ENCODE measurements at places on chromosomes 5 and 9.

GRCh38 chr5:3217771-3218495, 377.7 kb upstream of the IRX1 start:
- DNase-seq: no peak

GRCh38 chr5:116759860-116760640, 185.4 kb upstream of the SEMA6A start:
- DNase-seq: peak; percentile 73

DNA sequence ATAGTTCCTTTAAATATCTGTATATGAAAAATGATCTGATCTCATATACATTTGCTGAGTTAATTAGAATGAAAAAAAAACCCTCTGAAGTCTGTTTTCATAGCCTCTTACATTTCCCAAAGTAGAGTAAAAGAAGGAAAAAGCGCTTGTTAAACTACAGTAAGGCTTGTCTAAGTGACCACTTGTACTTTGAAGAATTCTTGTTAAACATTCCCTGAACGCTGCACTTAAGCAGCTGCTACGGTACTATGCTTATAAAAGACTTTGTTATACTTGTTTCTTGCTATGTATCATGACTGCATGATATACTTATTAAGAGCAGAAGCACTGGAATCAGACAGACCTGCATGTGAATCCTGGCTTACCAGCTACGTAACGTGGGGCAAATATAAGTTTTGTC, 81.7 kb upstream of the MTAP start:
- no peak for DNase-seq

GRCh38 chr9:88005240-88005639, 30.9 kb upstream of the CDK20 start:
- DNase-seq: no peak

- peak; percentile 7 for DNase-seq
Observed at GRCh38 chr9:132694144-132694543, 23.9 kb downstream of the GTF3C4 start.

- no peak for DNase-seq
Observed at GRCh38 chr9:112659906-112660305, 58.0 kb downstream of the INIP start.

GRCh38 chr5:108681079-108681921, 66.4 kb upstream of the FER start:
- peak; percentile 71 for DNase-seq

DNA sequence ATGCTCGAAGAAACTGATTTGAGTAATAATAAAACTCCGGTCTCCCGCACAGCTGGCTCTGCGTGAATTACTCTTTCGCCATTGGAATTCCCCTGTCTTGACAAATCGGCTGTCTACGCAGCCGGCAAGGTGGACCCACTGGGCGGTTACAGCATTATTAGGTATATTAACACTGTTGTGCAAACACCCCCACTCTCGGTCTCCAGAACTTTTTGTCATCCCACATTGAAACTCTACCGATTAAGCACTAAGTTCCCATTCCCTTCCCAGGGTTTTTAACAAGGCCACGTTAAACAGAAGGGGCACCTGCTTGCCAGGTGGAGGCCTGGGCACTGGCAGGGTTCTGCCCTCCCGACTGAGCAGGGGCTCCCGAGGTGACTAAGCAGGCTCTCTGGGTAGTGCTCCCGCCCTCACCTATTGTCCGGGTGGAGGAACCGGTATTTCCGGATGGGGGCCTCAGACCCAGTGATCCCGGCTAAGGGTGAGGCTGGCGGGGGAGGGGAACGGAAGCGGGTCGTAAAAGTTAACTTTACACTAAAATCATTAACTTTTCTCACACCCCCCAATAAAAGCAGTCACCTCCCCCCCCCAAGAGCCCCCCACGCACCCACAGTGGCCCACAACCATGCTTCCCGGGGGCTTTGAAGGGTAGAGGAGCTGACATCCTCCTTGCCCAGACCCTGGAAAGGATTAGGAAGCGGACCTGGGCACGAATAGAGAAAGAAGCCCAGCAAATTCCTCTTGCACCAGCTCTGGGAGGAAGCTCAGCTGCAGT, 53.5 kb upstream of the TJP2 start:
- no peak for DNase-seq

GRCh38 chr9:134693641-134694367, 52.2 kb downstream of the COL5A1 start:
- DNase-seq: no peak

- no peak for DNase-seq
Observed at GRCh38 chr5:172499287-172499686, 45.0 kb upstream of the SH3PXD2B start.

DNA sequence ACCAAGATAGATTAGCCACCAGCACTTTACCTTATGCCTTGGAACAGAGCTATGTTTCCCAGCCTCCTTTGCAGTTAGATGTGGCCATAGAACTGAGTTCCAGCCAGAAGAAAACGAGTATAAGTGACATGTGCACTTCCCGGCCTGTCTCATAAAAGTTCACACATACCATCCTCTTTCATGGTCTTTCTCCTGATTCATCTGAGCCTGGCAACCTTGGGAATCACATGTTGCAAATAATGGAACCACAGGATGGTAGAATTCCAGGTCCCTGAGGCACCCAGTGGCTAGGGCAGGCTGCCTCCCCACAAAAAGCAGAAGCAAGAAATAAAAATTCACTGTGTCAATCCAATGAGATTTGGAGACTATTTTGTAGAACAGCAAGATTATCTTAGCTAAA, 128.1 kb downstream of the PDE4D start:
- DNase-seq: no peak

DNA sequence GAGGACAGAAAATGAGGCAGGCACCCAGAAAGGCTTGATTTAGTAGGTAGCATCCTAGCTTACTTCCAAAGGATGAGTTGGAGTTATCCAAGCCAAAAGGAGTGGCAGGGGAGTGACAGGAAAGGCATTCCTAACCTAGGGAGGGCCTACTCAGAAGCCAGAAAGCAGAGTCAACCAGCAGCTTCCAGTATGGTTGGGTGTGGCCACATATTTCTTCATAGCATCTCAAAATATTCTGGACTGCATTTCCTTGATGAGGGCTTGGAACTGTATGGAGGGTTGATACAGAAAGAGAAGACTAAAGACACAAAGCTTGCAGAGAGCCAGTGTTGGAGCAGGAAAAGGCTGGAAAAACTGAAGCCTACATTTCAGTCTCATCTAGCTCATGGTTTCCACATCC, 656.8 kb upstream of the DMAC1 start:
- DNase-seq: no peak

DNA sequence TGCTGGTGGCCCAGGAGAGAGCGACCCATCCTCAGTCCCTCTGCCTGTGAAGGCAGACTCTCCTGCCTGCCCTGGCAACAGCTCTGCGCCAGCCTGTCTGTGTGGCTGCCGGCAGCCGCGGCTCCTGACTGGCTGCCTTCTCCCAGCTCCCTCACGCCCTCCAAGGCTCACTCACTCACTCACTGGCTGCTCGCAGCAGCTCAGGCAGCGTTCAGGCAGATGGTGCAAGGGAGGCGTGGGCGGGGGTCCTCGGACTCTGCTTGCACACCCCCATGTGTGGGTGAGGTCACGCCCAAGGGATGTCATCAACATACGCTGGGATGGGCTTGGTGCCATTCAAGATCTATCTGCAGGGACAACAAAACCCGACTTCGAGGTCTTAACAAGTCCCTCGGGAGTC, 66.7 kb downstream of the DAB2IP start:
- DNase-seq: no peak

- no peak for DNase-seq
Observed at GRCh38 chr5:67196537-67197059, at the start of gene CD180. CD180 (minus strand) TSS chr5:67196799; CDS start chr5:67196641, 158 bp downstream.

DNA sequence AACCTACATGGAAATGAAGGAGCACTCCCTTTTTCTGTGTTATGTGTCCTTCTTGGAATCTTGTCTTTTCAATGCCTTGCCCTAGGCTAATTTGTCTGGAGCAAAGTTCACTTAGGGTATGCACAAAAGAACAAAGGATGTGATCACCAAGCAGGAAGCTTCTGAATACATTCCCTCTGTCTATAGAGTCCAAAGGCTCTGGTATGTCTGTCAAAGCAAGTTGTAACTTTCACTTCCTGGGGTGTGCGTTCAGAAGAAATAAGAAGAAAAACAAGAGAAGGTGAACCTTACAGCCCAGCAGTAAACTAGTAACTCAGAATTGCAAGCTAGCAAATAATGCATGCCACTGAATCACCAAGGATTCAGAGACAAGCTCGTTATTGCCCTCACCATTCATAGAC, 31.7 kb upstream of the CDH6 start:
- peak; percentile 25 for DNase-seq

DNA sequence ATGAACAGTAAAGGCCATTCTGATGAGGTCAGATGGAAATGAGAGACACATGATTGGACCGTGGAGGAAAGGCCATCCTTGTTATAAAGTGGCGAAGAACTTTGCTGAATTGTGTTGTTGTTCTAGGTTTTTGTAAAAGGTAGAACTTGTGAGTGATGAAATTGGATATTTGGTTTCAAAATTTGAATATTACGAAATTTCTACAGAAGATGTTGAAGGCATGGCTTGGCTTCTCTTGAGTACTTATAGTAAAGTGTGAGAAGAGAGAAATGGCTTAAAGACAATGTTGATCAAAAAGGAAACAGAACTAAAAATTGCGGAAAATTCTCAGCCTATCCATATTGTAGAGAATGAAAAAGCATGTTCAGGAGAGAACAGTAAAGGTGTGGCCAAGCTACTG, 166.6 kb upstream of the S1PR3 start:
- DNase-seq: no peak

- DNase-seq: no peak
Observed at GRCh38 chr5:54870271-54870670, 115.1 kb downstream of the ESM1 start.

- no peak for DNase-seq
Observed at GRCh38 chr5:150788977-150789376, 10.4 kb downstream of the SMIM3 start.

- no peak for DNase-seq
Observed at GRCh38 chr5:103271570-103272289, 13.2 kb downstream of the MACIR start.

GRCh38 chr9:89175828-89176261, 2.8 kb downstream of the SHC3 start:
- no peak for DNase-seq

- no peak for DNase-seq
Observed at GRCh38 chr5:147515269-147515668, 5.4 kb upstream of the DPYSL3 start.

DNA sequence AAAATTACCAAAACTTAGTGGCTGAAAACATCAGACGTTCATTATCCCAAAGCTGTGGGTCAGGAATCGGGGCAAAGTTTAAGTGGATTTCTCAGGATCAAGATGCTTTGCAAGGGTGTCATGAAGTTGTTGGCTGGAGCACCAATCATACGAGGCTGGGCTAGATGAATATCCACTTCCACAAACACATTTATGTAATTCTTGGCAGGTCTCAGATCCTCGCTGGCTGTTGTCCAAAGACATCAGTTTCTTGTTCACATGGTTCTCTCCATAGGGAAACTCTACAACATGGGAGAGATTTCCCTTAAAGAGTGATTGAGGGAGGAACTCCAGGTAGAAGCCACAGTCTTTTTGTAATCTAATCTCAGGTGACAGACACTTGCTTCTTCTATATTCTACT, 20.2 kb upstream of the CCDC192 start:
- DNase-seq: peak; percentile 80

DNA sequence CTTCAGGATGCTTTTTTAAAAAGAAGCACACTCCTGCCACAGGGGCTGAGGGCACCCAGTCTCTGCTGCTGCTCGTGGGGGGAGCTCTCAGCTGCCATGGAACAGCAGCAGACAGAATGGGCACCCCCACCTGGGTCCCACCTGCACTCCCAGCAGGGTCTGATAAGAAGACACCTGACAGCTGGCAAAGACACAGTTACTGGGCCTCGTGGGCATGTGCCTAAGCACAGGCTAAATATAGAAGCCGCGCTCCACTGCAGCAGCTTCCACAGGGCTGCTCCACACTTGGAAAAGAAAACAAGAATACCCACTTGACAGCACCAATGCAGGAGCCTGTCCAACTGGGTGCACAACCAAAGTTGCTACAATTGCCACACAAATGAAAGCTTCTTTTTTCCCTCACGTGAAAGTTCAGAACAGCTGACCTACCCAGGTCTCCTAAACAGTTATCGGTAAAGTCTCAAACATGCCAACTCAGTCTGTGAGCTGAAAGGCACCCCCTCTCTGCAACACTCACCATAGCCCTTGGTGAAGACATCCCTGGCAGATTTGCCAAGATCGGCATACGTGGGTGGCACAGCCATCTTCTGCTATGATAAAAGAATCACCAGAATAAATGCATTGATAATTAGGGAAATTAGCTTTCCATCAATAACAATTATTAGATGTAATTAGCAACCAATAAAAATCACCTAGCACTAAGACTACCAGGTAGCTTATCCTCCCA, 12.2 kb downstream of the VDAC1 start:
- no peak for DNase-seq

- no peak for DNase-seq
Observed at GRCh38 chr5:101532430-101532829, 629.3 kb upstream of the ST8SIA4 start.

All from brain microvascular endothelial cell (primary cell).